ENCODE measurements at places on chromosomes 5 and 9. TPM values are rescaled to one million over a fixed set of nuclear protein-coding genes. Genes with fewer than 3 reads are reported as not detected.

- peak overlapping the region; percentile 25 for H3K27ac ChIP-seq
- H3K36me3 ChIP-seq: peaks cover 40% of the 10 kb centered on the region
- no peak overlapping the region for H3K4me3 ChIP-seq
- DNase-seq: no peak
Observed at GRCh38 chr5:149503006-149503405, 48.2 kb downstream of the CSNK1A1 start.

GRCh38 chr5:18032744-18033143, 398.5 kb downstream of the TAF11L14 start:
- H3K4me3 ChIP-seq: no peak overlapping the region
- no peak for DNase-seq
- H3K27me3 ChIP-seq: no peaks in the 10 kb centered on the region
- H3K36me3 ChIP-seq: no peaks in the 10 kb centered on the region

- DNase-seq: no peak
- H3K27me3 ChIP-seq: peaks cover 2% of the 10 kb centered on the region
- H3K36me3 ChIP-seq: no peaks in the 10 kb centered on the region
- no peak overlapping the region for H3K27ac ChIP-seq
- H3K4me3 ChIP-seq: no peak overlapping the region
Observed at GRCh38 chr9:110996436-110997220, 41.6 kb downstream of the LPAR1 start.

- no peak for DNase-seq
- no peak overlapping the region for H3K4me3 ChIP-seq
- peaks cover 25% of the 10 kb centered on the region for H3K36me3 ChIP-seq
Observed at GRCh38 chr9:37293664-37294524, 128.6 kb upstream of the GRHPR start.

GRCh38 chr5:170075696-170076095, 30.0 kb upstream of the FOXI1 start:
- no peaks in the 10 kb centered on the region for H3K27me3 ChIP-seq
- peaks cover 65% of the 10 kb centered on the region for H3K36me3 ChIP-seq
- no peak for DNase-seq
- no peak overlapping the region for H3K27ac ChIP-seq

GRCh38 chr9:30732060-30732459, 1652.4 kb upstream of the ACO1 start:
- no peak overlapping the region for H3K27ac ChIP-seq
- H3K27me3 ChIP-seq: no peaks in the 10 kb centered on the region
- no peaks in the 10 kb centered on the region for H3K36me3 ChIP-seq
- DNase-seq: no peak
- no peak overlapping the region for H3K4me3 ChIP-seq

DNA sequence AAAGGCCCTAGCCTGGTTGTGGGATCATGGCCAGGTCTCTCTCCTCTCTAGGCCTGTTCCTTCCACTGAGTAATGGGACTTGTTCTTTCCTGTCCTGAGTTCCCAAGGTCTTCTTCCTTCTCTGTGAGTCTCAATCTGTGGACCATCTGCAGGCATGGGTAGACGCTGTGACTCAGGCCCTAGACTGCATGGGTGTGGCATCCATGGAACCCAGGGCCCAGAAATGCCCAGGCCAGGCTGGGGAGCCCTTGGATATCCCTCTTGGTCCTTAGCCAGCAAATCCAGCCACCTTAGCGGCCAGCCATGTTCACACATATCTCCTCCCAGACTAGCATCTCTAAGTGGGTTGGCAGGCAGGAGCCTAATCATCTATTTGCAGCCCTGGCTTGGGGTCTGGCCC, 2.3 kb upstream of the ACSL6 start:
- DNase-seq: no peak
- peaks cover 47% of the 10 kb centered on the region for H3K27me3 ChIP-seq
- no peak overlapping the region for H3K4me3 ChIP-seq
- no peaks in the 10 kb centered on the region for H3K36me3 ChIP-seq

GRCh38 chr5:17788351-17788750, 154.1 kb downstream of the TAF11L14 start:
- no peaks in the 10 kb centered on the region for H3K36me3 ChIP-seq
- DNase-seq: no peak
- H3K4me1 ChIP-seq: no peaks in the 10 kb centered on the region
- no peak overlapping the region for H3K27ac ChIP-seq
- no peak overlapping the region for H3K4me3 ChIP-seq
- H3K27me3 ChIP-seq: no peaks in the 10 kb centered on the region

GRCh38 chr5:58773744-58774441, 191.0 kb downstream of the RAB3C start:
- H3K27me3 ChIP-seq: peaks cover 6% of the 10 kb centered on the region
- DNase-seq: no peak
- no peak overlapping the region for H3K4me3 ChIP-seq
- no peak overlapping the region for H3K27ac ChIP-seq
- H3K36me3 ChIP-seq: no peaks in the 10 kb centered on the region

GRCh38 chr5:139461698-139462097, 845 bp downstream of the ECSCR start:
- H3K27ac ChIP-seq: no peak overlapping the region
- no peak for DNase-seq

SPACA9 gene
- 1.9 TPM for total RNA-seq

- H3K27me3 ChIP-seq: no peaks in the 10 kb centered on the region
- H3K4me3 ChIP-seq: no peak overlapping the region
- no peak overlapping the region for H3K27ac ChIP-seq
- no peaks in the 10 kb centered on the region for H3K4me1 ChIP-seq
Observed at GRCh38 chr5:113190347-113190746, 213.7 kb downstream of the DCP2 start.

DNA sequence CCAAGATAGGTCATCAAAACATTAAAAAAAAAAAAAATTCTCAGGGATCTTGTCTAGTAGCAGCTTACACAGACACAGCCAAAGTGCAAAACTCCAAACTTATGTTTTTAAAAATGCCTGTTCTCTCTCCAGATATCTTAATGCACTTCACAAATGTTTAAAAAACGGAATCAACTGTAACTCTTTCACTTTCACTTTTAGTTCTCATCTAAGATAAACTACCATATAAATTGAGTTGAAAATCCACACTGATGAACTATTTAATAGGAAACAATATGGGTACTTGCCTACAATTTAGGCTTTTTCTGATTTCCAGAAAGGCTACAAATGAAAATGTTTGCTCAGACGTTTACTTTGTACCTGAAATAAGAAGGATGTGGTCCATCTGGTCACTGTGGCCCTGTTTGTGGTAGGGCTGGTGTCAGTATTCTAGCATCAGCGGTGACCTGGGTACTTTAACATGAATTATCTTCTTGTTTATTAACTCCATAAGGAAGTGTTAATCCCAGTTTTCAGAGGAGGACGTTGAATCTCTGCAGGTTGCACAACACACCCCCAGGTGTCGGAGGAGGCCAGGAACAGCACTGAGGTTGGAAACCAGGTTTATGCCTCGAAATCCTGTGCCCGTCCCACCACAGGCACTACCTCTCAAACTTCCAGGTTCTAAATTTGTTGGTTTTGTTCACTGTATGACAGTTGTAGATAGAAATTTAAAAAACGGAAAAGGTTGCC, 13.3 kb upstream of the LPCAT1 start:
- H3K36me3 ChIP-seq: no peaks in the 10 kb centered on the region
- H3K4me3 ChIP-seq: peak overlapping the region; percentile 71
- H3K27me3 ChIP-seq: no peaks in the 10 kb centered on the region
- H3K27ac ChIP-seq: peak overlapping the region; percentile 86

GRCh38 chr5:10590226-10590999, 26.5 kb downstream of the ANKRD33B start:
- no peak overlapping the region for H3K4me3 ChIP-seq
- no peak overlapping the region for H3K27ac ChIP-seq
- peaks cover 14% of the 10 kb centered on the region for H3K27me3 ChIP-seq
- H3K36me3 ChIP-seq: peaks cover 18% of the 10 kb centered on the region
- DNase-seq: no peak

DNA sequence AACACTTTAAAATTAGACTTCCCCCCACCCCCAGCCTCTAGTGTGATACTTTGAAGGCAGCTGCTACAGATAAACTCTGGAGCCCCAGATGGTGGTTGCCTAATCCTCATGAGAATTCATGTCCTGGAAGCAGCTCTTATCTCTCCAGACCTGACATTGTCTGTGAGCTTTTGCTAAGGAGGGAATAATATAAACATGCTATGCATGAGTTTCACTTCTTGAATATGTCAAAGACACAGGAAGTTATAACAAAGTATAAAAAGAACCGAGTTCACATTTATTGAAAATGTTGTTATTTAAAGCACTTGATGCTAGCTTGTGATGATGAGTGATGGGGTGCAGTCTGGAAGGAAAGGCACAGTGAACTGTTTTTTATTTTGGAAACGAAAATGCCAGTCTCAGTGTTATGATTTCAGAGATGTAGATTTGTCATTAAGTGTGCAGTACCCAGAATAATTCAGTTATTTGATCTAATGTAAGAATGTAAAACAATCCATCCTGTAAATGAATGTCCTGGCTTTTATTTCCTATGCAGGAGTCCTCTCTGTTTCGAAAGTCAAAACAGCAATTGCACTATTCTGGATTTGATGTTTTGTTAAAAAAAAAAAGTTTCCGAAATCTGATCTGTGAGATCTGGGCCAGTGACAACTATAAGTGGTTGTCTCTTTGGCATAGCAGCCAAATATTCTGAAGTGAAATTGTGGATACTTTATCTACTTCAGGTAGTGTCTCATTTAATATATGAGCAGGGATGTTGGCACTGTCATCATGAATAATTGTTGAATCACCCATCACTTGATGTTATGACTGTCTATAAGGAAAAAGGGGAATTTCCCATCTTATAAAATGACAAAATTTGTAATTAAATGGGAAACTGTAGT, 77.0 kb downstream of the ZCCHC7 start:
- peak; percentile 13 for DNase-seq
- H3K36me3 ChIP-seq: peaks cover 32% of the 10 kb centered on the region
- peaks cover 72% of the 10 kb centered on the region for H3K4me1 ChIP-seq
- H3K4me3 ChIP-seq: peak overlapping the region; percentile 11
- H3K27me3 ChIP-seq: no peaks in the 10 kb centered on the region
- peak overlapping the region; percentile 89 for H3K27ac ChIP-seq

DEPDC1B gene
- 34.1 TPM for total RNA-seq

DNA sequence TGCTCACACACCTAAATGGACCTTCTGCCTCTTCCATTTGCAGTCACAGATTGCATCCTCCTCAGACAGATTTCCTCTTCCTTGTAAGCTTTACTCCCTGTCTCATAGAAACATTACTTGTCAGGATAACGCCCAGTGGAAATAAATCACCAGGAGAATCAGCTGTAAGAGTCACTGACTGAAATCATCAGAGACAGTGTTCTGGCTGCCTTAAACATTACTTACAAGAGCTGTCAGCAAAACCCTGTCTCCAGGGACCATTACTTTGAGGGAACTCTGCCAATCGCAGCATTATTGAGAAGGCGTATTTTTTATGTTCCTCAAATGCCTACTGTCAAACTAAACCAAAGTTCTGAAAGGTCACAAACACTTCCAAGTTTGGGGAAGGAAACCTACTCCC, 5.9 kb downstream of the DPYSL3 start:
- no peaks in the 10 kb centered on the region for H3K4me1 ChIP-seq
- H3K36me3 ChIP-seq: no peaks in the 10 kb centered on the region
- no peak for DNase-seq
- peaks cover 15% of the 10 kb centered on the region for H3K27me3 ChIP-seq

GRCh38 chr5:72955143-72955767, 586 bp upstream of the FCHO2 start:
- H3K27me3 ChIP-seq: peaks cover 42% of the 10 kb centered on the region
- peak overlapping the region; percentile 83 for H3K4me3 ChIP-seq
- peaks cover 13% of the 10 kb centered on the region for H3K4me1 ChIP-seq
- peak; percentile 31 for DNase-seq
- H3K27ac ChIP-seq: peak overlapping the region; percentile 49

SNCAIP gene
- total RNA-seq: not detected

TAF1L gene
- not detected for total RNA-seq

CEP78 gene
- 40.8 TPM for total RNA-seq

PIP5K1B gene
- 0.43 TPM for total RNA-seq

GRCh38 chr5:9861666-9862256, 231.6 kb upstream of the TAS2R1 start:
- no peak overlapping the region for H3K4me3 ChIP-seq
- H3K27ac ChIP-seq: no peak overlapping the region
- no peaks in the 10 kb centered on the region for H3K4me1 ChIP-seq

- H3K27me3 ChIP-seq: no peaks in the 10 kb centered on the region
- no peaks in the 10 kb centered on the region for H3K36me3 ChIP-seq
- no peak for DNase-seq
- H3K4me1 ChIP-seq: no peaks in the 10 kb centered on the region
- no peak overlapping the region for H3K4me3 ChIP-seq
- H3K27ac ChIP-seq: no peak overlapping the region
Observed at GRCh38 chr5:127041571-127041970, 11.2 kb upstream of the MARCHF3 start.

CNTNAP3 gene
- not detected for total RNA-seq

DNA sequence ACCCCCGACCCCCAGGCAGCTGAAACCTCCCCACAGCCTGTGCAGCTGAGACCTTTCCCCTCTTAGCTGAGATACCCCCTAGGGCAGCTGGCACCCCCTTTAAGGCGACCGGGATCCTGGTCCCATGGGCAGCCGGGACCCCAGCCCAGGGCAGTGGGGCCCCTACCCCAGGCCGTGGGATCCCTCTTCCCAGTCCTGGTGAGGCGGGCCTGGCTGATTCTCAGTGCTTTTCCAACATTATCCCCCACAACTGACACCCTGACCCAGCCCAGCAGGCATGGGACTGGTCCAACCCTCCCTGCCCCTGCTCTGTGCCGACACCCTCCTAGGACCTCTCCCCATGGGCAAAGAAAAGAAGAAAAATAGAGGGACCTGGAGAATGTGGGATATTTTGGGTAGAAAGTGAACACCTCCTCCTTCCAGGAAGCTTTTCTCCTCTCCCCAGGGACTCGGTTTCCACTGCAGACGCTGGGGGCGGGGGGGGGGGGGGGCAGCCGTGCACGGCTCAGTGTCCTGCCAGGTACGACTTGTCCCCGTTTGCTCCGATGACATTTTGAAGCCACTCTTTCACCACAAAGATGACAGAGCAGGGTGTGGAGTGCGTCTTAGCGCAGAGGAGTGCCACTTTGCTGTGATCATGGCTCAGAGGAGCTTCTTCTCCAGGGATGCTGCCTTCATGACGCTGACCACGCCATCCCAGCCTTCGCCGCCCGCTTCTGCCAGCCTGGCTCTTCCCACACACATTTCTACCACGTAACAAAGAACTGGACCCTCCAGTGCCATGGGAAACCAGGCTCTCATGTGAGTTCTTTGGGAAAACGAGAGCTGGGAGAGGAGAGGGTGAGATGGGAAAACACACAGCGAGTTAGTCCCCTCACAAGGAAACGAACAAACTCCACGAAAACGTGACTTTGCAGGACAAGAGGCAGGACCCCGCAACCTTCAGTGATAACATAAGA, 47.5 kb downstream of the MRPL36 start:
- H3K36me3 ChIP-seq: no peaks in the 10 kb centered on the region
- H3K4me1 ChIP-seq: no peaks in the 10 kb centered on the region
- no peak overlapping the region for H3K4me3 ChIP-seq
- no peak overlapping the region for H3K27ac ChIP-seq

F2RL2 gene
- total RNA-seq: not detected

- H3K4me1 ChIP-seq: no peaks in the 10 kb centered on the region
- peaks cover 49% of the 10 kb centered on the region for H3K27me3 ChIP-seq
- peak; percentile 79 for DNase-seq
- no peak overlapping the region for H3K4me3 ChIP-seq
- no peaks in the 10 kb centered on the region for H3K36me3 ChIP-seq
Observed at GRCh38 chr9:132575005-132575609, 7.3 kb upstream of the BARHL1 start.

All from activated CD8-positive, alpha-beta T cell treated with anti-CD3 and anti-CD28 coated beads for 36 hours (primary cell).